HAP-1 (cell line): ENCODE measurements at places on chromosomes 16 and 17.

DNA sequence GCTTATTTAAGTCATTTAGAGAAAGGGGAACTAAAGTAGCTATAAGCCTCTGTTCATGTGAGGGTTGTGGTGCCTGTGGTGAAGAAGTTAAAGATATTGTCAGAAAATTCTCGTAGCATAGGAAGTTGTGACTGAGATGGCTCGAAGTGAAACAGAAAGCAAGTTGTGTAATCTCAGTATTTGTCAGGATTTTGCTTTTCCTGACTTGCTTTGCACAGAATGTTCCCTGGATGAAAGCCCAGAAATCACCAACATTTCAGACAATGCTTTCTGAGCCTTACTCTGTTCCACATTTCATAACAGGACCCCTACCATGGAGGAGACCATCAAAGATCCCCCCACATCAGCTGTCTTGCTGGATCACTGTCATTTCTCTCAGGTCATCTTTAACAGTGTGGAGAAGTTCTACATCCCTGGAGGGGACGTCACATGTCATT is 10.6 kb downstream of the CALCOCO2 start:
- DNase-seq, result no peak

GRCh38 chr17:42233156-42233555 is 38.9 kb upstream of the GHDC start:
- no peak for DNase-seq

DNA sequence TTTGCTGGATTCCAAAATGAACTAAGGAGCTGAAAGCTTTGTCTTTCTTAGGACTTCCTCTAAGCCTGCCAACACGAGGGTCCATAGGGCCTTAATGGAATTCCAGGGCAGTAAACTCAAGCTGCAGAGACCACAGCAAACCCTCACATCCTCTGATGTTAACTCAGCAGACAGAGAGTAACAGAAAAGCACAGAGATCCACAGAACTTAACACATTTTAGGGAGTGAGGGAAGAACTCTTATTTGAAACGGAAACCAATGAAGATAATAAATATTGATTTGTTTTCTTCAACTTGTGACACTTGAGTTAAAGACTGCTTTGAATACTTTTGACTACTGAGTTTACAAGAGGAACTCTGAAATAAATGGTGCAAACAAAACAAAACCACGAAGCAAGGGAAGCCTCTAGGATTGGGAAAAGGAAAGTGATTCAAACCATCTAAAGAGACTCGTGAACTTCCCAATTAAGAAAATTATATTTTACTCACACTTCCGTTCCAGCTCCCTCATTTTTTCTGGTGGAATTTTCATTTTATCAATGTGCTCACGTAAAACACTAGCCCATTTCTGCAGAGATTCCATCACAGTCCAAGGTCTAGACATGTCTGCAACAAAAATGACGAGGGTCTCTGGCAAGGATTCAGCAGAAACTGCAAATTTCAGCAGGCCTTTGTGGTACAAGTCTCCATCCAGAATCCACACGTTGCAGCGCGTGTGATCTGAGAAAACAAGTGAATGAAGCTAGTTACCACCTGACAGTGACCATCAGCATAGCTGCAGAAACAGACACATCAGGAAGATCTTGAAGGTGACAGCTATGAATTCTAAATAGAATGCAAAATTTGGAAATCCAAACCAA is 9.2 kb downstream of the DYNC1LI2 start:
- no peak for DNase-seq

DNA sequence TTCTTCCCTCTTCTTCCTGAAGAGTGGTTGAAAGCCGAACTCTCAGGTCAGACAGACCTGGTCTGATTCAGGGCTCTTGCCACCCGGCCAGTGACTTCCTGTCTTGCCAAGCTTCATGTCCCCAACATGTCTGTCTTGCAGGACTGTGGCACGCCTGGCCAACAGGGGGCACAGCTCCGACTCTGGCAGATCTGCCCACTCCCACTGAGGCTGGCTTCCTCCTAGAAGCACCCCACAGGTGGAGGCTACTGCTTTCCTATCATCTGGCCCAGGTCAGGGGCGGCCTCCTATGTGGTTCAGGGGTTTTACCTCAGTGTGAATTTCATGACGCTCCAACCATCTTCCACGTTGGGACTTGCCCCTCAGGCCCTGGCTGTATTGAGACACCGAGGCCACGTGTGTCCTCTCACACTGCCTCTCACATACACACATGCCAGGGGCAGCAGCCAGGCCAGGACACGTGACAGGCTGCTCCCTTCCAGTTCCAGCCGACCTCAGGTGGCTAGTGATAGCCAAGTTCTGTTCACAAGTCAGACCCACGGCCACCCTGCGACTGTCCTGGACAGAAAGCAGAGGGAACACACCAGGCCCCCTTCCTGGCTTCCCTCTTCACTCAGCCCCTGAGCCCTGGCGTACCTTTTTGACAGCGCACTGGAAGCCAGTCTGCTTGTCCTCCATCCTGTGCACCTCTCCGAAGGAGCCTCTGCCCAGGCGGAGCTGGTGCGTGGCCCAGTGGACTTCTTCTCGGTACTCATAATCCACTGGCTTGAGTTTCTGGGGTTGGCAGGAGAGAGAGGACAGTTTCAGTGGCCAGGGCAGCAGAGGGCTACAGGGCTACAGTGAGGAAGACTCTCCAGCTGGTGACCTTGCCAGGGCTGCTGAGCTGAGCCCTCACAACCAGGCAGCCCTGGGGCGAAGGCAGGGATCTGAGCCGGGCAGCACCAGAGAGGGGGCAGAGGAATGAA is 22.6 kb upstream of the SPATA32 start:
- DNase-seq, result no peak

DNA sequence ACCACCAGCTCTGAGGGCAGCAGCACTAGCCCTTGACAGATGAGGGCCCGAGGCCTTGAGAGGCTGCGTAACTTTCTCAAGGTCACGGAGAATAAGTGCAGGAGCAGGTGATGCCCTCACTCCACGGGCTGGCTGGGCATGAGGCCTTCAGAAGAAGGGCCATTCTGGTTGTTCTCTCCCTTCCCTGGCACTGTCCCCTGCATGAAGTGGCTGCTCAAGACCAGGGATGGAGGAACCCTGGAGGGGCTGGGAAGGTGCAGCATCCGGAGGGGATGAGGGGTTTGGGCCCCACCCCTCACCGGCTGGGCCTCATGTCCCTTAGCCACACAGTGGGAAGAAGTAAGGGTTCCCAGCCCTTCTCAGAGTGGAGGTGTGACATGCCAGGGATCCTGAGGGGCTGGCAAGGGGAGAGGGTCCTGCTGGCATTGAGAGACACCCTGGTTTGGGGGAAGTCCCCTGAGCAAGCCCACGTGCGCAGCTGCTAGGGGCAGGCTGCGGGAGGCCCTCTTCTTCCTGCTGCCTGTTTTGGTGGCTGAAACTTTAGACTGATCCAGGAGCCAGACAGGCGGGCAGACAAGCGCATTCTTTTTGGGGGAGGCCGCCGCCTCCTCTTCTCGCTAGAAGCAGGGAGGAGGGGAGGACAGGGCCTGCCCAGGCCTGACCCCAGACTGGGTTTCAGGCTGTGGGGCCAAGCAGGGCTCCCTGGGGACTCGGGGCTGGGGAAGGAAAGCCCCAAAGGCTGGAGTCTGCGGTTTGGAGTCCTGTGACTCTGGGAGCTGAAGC is 74.0 kb downstream of the N4BP1 start:
- DNase-seq, result no peak
